ENCODE measurements at places on chromosomes 1 and 21. TPM values are rescaled to one million over a fixed set of nuclear protein-coding genes. Genes with fewer than 3 reads are reported as not detected.

DNA sequence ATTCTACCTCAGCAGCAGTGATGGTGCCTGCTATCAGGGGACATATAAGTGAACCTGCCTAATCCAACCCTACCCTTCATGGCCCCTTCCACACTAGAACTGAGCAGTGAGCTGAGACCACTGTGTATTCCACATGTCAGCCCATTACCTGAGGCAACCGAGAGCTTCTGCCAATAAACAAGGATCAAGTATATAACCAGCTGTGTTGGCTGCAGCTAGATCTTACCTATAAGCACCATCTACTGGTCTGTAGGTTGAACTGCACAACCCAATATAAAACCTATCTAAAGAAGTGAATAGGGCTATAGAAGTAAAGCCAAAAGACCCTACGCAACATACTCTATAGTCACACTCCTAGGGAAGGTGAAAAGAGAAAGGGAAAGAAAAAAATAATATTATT, 376.9 kb downstream of the HHIPL2 start:
- DNase-seq: peak; percentile 11

GRCh38 chr1:201566933-201567801, 28.2 kb downstream of the NAV1 start:
- DNase-seq: no peak

GRCh38 chr1:247111259-247111699, 7.1 kb upstream of the ZNF669 start:
- peak; percentile 32 for DNase-seq

- DNase-seq: no peak
These were observed 87.6 kb upstream of the DUSP10 start for GRCh38 chr1:221829327-221830015.

DNA sequence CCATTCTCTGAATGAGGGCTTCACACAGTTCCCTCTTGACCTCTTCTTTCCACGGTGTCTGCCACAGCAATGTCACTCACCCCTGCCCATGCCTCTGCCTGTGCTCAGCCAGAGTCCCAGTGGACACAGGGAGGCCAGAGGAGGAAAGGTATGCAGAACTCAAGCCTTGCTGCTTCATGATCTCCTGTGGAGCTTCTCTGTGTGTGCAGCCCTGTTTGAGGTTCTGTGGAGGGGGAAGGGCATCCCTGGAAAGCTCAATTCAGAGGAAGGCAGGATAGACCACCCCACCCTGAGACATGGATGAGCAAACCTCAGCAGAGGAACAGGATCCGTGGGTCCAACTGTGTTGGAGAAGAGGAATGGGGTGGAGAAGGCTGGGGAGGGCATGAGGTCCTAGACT, 2.0 kb downstream of the HCN3 start:
- DNase-seq: no peak

DNA sequence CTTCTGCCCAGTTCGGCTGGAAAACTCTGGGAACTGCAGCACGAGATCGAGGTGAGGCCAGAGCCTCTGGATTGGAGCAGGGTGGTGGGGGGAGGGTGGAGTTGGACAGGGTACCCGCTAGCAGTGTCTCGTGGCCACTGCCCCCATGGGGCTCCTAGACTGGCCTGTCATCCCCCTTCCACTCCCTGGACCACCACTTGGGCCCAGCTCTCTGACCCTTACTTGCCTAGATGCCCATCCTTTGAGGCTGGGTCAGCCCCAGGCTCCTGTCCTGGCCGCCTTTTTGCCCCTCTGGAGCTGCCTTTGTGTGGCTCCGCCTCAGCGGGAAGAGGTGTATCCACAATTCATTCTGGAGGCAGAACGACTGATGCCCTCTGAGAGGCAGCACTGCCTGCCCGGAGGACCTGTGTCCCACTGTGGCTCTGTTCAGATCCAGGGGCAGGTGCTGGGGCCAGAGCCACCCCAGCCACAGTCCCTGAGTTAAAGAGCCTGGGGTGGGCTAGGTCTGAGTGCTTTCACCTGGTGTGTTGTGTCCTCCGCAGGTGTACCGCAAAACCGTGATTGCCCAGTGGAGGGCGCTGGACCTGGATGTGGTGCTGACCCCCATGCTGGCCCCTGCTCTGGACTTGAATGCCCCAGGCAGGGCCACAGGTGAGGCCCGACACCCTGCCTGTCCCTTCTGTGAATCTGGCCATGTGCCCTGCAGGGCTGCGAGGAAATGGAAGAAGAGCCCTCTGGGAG, 17.7 kb downstream of the FAAH start:
- DNase-seq: peak; percentile 7

DNA sequence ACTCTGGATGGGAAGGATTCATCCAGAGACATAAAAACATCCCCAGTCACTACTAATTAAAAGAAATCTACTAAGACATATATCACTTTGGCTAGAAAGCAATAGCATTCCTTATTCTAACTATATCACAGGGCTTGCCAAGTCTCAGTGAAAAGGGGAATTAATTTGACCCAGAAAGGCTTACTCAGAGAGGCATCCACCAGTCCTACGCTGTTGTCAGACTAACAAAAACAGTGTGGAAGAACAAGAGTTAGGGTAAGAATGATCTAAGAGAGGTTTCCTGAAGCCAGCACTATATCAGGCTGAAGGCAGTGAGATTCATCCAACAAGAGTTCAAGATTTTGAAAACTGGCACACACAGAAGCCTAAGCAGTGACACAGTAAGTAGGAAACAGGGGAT, 126.1 kb downstream of the GDAP2 start:
- no peak for DNase-seq

DNA sequence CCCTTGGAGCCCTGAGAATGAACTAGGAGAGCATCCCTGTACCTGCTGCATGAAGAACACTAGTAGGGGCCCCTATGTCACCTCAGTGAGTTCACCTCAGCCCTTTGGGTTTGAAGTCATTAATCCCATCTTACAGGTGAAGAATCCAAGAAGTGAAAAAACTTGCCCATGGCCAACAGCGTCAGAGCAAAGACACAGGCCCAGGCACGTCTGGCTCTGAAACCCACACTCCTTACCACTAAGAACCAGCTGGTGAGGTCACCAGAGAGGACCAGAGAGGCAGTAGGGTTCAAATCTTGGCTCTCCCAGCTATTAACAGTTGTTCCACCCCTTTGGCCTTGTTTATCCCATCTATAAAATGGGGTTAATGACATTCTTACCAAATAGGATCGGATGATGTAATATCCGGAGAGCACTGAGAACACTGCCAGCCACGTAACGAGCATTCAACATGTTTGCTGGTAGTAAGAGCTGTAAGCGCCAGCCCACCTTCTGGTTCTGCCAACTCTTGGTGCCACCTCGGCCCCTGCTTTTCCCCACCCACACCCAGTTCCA, 8.8 kb downstream of the MATN1 start:
- DNase-seq: no peak

GRCh38 chr1:83705091-83705490, 293.8 kb downstream of the TTLL7 start:
- DNase-seq: no peak

DNA sequence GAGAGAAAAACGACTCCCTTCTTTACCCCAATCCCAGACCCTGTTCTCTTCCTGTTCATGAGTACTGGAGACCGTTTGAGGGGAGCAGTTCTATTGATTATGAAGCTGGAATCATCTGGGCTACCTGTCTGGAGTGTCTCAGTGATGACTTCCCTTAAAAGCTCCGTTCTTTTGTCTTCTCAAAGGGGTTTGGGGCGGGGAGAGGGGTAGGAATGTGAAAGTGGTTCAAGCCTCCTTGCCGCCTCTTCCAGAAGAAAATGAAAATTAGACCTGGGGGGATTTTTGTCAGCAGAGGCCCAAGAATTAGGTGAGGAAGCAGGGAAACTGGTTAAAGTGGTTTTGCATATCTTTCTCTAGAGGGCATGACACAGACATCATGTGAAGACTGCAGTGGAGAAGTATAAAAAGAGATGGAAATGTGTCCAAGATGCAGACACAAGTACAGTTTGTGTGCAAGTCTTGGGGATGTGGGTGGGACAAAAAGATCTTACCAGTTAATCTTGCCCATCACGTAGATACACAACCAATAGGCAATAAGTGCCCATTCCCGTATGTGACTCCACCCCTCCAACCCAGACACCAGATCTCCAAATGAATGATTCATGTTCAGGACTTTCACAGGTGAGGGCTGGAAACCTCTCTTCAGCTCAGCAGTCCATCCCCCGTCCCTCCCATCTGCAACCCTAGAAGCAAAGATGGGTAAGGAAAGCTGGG, 470 bp upstream of the MTMR11 start:
- peak; percentile 57 for DNase-seq

DNA sequence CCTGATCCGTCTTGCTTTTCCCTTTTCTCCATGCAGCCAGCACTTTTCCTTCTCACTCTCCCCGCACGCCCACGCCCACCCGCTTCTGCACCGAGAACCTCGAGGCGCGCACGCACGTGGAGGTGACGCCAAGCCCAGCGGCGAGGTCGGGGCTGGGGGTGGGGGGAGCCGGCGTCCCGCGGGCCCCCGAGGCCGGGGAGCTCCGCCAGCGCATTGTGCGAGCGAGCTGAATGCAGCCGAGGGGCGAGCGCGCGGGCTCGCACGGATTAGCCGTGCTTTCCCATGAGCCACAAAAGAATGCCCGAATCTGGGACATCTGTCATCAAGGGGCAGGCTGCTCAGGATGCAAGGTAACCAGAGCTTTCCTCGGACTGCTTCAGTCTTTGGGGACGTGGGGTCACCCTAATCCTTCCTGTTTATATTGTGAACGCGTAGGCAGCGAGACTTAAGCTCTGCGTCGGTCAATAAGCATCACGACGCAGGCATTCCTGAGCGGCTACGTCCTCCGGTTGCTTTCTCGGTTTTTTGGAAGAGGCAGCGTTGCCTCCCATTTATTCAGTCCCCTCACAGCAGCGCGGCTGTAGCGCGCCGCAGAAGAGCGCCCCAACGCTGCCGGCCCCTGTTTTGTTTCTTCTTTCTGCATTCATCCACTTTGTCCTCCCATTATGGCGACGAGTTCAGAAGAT, 67.3 kb upstream of the AKT3 start:
- peak; percentile 78 for DNase-seq

GRCh38 chr1:20187103-20187812, 940 bp upstream of the PLA2G2C start:
- DNase-seq: no peak

DNA sequence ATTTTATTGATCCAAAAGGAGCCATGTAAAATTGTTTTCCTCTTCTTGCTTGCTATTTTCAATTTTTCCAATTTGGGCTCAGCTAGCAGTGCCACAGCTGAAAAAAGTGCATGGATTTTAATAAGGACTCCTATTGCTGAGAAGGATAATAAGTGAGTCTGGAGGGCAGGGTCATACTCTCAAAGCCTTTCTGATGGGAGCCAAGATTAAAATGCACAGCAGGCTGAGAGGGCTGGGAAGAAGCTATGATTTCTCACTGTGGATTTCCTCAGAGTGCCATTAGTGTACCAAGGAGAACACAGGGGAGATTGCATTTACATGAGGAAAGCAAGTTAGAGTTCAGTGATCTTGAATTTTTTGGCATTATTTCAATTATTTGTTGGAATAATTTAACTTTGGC, 261.3 kb downstream of the ST6GALNAC3 start:
- peak; percentile 17 for DNase-seq

DNA sequence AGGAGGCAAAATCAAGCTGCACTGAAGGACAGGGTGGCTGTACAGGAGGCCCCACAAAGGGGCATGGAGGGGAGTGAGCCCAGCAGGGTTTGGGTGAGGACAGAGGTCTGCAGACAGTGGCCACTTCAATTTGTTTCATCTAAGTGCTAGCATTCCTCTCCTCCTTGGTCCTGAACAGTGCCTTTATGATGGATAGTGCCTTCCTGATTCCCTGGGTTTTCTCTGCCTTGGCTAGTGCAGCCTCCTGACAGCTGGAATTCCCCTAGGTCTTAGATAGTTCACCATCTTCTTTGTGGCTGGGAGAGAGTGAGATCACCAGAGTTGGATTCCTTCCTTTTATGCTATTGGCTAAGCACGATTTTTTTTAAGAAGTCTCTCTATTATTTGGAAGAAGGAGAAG, 3.8 kb upstream of the HPCAL4 start:
- no peak for DNase-seq

GRCh38 chr1:8671306-8671917, 146.0 kb downstream of the RERE start:
- DNase-seq: peak; percentile 92

- no peak for DNase-seq
These were observed 32.1 kb upstream of the PAXBP1 start for GRCh38 chr21:32803651-32804050.

DNA sequence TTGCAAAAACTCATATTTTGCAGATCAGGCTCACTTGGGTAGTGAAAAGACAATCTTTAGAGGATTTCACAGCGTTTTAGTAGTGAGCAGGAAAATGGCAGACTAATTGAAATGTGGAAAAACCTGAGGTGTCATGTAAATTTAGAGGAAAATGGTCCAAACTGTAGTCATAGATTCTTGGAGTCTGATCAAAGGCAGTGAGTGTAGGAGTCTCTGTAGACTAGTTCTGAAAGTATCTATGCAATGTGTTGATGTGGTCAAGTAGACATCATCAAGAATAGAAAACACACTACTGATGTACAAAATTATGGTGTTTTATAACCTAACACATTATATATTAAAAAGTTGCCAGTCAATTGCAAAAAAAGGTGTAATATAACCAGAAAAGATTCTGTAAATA, 143.2 kb upstream of the C1orf105 start:
- DNase-seq: peak; percentile 32

- DNase-seq: no peak
These were observed 62.9 kb upstream of the EDN2 start for GRCh38 chr1:41547336-41547735.

GRCh38 chr1:29341936-29342335, 105.6 kb downstream of the PTPRU start:
- no peak for DNase-seq

- DNase-seq: peak; percentile 77
These were observed 18.8 kb downstream of the RNF220 start for GRCh38 chr1:44423591-44424537.

GRCh38 chr1:113859478-113860175, 11.9 kb downstream of the PTPN22 start:
- DNase-seq: no peak

DNA sequence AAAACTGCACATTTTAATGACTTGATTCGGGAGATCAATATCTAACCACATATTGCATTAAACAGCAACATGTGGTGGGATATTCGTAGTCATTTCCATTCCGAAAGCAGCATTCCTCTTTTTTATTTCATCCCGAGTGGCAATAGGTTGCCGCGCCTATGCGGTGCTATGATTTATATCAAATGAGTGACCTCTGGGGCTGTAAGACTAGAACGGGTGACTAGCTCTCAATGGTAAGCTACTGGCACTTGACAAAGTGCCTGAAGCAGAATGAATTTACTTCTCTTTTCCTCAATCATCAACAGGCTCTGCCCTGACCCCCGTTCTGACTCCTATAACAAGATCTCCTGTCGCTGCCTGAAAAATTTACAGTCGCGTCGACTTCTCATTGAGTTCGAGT, 162.3 kb downstream of the ZNF281 start:
- DNase-seq: no peak

SLC45A3 gene
- total RNA-seq: 8.6 TPM

C2CD4D gene
- total RNA-seq: 0.40 TPM

LCE1F gene
- not detected for total RNA-seq

NPHS2 gene
- not detected for total RNA-seq

CATSPERE gene
- 2.0 TPM for total RNA-seq

SNX7 gene
- total RNA-seq: 24.8 TPM

WDR64 gene
- not detected for total RNA-seq

H6PD gene
- total RNA-seq: 59.8 TPM

SPATA1 gene
- total RNA-seq: 3.2 TPM

ENTREP3 gene
- total RNA-seq: 9.0 TPM

EXTL1 gene
- 0.63 TPM for total RNA-seq

FCGR3A gene
- 110 TPM for total RNA-seq

TMEM81 gene
- 2.6 TPM for total RNA-seq

EFNA4 gene
- 13.4 TPM for total RNA-seq
